C1 segment of cervical spinal cord (tissue), 14 donors: ENCODE measurements at places on chromosomes 2 and 18.
A peak's percentile ranks its signal among the peaks of the same experiment; 100 is the strongest.

- no peak for DNase-seq
Measured at GRCh38 chr2:178874529-178875240, 67.5 kb upstream of the TTN start.

DNA sequence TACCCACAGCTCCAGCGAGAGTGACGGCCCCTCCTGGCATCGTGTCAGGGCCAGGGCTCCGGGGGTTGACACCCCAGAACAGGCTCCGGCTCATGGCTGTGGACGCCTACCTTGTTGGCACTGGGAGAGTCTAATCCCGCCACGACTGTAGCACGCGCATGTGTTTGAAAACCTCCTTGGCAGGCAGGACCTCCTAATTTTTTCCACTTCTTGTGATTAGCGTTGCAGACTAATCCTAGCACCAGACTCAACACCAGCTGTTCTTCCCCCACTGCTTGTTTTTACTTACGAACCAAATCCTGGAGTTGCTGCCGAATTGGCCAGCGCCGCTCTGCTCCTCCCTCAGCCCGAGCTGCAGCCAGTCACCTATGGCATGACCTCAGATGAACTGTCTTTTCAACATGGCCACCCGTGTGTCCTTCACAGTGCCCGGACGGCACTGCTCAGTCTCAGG lies 110.7 kb downstream of the KLHL29 start:
- no peak for DNase-seq

DNA sequence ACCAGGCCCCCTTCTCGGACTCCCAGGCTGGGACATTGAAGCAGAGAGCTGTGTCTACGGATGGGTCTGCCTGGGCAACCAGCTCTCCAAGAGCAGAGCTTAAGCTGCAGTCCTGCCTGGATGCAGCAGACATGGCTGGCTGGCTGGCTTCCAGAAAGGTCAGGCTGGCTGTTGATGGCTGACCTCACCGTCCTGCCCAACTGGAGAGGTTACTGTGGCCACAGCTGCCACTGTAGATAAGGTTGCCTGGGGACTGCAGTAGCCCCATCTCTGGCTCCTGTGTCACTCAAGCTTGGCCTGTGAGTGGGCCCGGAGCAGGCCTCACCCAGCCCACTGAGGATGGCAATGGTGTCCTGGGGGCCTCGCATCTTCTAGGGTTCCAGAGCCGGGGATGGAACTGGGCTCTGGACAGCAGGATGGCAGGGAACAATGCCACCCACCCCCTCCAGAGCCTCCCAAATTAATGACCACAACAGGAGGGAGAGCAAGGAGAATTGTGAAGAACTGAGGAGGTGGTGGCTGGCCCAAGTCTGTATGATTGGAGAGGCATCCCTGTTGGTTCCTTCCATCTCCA lies 37.0 kb upstream of the FOSL2 start:
- DNase-seq, result no peak

DNA sequence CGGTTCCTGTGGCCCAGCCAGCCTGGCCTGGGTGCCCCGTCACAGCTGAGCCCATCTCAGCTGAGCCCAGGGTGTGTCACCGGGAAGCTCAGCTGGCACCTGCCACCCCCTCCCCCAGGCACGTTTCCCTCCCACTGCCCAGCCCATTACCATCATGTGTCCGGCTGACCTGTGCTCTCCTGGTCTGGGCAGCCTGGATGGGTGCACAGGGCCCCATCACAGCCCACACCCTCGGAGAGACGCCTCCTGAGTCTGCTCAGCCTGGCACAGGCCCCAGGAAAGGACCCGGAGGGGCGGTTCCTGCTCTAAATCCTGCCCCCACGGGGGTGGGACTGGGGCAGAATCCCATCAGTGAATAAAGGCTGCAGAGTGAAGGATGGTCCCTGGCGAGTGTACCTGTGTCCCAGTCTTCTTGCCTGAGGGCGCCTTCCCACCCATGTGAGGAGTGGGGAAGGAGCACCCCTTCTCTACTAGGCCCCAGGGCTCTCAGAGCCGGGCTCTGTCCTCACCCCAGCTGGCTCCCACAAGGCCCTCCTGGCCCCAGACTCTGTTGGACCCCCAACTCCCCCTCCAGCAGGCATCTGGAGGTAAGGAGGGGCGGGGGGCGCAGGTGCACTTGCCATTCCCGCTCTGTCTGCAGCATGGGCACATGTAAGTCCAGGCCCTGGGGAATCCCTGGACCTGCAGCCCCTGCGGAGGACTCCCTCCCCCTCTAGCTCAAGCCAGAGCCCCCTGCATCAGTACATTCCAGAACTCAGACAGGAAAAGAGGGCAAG lies 21.2 kb downstream of the GPC1 start:
- no peak for DNase-seq

DNA sequence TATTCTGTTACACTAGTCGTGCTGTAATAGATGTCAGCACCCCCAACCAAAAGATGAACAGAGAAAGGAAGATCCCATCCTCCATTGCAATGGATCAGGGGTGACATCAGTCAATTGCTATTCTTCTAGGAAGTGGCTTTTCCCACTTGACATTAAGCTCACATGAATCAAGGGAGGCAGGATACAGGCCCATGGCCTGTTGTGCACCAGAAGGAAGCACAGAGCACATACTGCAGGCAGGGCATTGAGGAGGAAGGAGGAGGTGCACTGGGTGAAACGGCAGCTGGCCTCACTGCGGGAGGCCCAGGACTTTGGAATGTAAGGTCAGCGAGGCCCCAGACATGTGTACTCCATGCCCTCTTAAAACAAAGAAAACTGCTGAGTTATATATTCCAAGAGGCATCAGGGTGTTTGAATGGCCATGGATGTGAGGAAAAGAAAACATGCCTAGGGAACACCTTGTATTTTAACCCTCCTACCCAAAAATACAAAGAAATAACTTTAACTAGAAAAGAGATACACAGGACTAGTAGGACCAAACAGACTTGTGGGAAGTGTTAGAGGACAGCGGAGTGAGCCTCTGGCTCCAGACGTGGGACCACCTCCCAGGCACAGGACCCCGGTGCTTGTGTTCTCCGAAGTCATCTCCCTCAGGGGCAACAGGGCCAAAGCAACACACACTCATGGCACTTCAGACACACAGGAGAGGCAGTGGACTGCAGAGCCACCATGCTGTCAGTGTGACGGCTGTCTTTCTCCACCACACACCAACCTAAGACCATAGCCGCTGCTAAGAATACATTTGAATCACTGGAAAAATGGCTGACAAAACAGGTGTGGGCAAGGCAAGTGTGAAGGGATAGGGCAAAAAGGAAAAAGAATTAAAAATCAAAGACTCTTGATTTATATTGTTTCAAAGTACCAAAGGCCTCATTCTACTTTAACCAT lies 51.4 kb upstream of the RIOK3 start:
- no peak for DNase-seq

DNA sequence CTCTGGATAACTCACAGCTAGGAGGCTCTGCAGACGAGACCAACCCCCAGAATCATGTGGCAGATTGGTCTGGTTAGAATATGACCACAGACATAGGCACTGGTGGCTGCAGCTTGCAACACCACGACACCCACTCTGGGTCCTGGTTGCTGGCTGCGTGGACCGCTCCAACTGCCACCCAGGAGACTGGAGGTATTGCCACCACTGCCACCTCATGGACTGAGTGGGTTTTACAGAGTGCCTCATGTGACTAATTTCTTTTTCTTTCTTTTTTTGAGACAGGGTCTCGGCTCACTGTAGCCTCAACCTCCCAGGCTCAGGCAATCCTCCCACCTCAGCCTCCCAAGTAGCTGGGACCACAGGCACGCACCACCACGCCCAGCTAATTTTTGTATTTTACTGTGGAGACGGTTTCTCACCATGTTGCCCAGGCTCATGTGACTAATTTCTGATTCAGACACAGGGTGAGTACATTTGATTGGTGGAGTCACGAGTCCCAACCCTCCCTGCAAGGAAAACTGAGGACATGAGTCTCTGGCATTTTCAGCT lies 29.9 kb upstream of the NT5DC4 start:
- DNase-seq, result peak; percentile 31

DNA sequence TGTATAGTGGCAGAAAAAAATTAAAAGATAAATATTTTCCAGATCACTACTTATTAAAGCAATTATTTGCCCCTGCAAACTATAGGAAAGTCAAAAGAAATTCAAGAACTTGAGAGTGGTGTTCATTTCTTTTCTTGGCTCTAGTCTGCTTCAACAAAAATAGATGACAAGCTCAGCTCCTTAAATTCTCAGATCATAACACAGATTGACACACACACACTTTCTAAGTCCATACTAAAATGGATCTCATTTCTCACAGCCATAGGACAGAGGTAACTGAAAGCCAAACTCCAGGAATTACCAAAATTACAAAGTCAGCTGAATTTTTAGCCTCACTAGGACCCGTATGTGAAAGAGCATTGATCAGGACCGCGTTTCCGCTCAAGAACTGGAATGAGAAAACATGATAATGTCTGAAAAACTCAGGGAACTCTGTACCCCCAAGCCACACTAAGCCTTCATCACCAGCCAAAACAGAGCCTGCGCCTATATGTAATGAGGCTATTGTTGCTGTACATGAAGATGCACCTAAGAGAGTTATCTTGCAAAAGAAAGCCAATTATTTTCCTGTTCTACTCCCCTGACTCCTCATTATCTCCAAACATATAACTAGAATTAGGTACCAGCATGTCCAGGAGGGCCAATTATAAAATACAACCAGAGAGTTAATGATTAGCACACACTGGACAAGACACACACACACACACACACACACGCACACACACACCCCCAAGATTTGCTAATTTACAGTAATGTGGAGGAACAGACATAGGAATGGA lies 16.5 kb upstream of the EFR3B start:
- no peak for DNase-seq

- no peak for DNase-seq
Measured at GRCh38 chr2:24739354-24740025, 53.7 kb downstream of the PTRHD1 start.

GRCh38 chr2:74428675-74429074 lies 7.1 kb downstream of the WDR54 start:
- no peak for DNase-seq

- no peak for DNase-seq
Measured at GRCh38 chr18:50320719-50321118, 33.2 kb upstream of the CXXC1 start.

DNA sequence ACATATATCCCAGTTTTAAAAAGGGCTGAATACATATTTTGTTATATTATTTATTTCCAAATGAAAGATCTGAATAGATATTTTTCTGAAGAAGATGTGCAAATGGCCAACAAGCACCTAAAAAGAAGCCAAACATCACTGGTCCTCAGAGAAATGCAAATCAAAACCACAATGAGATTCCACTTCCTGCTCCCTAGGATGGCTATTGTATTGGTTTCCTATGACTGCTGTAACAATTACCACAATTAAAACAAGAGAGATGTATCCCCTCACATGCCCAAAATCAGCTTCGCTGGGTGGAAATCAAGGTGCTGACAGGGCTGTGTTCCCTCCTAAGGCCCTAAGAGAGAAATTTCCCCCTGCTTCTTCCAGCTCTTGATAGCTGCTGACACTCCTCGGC lies 23.2 kb downstream of the ABCB11 start:
- DNase-seq, result no peak

DNA sequence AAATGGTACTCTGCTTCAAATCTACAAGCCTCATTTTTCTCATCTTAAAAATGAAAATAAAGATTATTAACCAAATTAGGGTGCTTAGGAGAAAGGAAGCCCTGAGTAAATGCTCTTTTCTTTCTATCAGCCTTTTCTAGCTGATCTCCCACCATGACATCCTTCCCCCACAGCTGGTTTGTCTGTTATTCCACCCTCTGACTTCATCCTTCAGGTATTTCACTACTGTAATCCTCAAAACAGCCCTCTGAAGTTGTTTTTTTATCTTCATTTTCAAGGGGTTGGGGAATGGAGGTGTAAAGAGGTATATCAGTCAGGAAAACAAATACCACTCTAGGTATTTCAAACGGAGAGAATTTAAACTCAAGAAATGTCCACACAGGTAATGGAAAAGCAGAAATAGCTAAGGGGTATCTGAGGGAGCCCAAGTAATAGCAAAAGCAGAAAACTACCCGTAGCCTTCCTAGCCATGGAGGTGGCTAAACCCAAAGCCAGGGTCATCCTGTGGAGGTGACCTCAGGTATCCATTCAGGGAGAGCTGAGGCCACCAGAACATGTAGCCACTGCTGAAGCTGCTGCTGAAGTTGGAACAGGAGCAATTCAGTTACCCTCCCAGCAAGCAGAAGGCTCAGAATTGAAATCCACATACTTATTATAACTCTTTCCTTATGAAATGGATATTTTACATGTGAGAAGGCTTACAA lies 990.9 kb upstream of the ACVR2A start:
- DNase-seq, result no peak

DNA sequence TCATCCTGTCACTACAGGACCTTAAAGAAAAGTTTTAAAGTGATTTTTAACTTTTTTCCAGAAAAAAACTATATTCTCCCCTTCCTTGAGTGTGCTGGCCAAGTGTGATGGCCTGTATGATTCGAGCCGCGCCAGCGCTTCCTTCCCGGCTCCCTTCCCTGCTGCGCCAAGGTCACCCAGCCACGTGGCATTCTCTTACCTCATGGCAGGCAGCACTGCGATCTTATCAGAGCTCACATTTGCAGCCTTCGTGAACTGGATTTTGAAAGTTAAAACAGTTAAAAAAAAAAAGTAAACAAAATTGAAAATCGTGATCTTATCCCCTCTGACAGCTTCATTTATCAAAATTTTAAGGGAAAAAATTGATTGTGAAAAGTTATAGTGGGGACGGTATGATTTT lies 279.8 kb downstream of the PTGR3 start:
- no peak for DNase-seq

DNA sequence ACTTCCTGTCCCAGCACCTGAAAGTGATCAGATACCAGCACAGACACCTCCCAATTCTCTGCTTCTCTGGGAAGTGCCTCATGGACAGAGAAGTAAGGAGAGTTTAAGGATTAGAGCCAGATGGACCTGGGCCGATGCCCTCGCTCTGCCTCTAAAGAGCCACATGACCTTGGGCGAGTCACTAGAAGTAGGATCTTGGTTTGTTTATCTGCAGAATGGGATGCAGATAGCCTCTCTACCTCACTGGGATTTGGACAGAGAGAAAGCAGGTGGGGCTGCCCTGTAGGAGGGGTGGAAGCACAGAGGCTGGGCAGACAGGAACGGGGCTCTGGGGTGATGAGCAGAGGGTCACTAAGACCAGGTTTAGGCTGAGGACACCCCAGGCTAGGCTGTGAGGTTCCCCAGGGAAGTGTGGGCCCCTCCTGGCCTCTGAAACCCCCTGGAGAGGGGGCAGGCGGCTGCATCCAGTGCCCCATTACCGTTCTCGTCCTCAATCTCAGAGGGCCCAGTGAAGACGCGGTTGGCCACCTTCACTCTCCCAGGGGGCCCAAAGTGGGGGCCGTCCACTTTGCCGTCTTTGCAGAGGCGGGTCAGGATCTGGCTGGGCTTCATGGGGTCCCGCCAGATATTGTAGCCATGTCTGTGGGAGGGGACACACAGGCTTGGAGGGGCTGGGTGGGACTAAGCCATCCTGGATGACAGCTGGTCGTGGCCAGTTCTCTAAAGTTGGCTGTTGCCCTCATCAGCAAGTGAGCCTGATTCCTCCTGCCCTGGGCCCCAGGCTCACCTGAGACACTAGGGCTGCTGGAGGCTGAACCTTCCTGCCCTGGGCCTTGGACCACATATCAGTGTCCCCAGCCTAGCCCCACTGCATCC lies 13.3 kb downstream of the OTOF start:
- DNase-seq, result no peak
